Activated CD4-positive, CD25-positive, alpha-beta regulatory T cell (primary cell): ENCODE measurements at places on chromosomes 2 and 18.

DNA sequence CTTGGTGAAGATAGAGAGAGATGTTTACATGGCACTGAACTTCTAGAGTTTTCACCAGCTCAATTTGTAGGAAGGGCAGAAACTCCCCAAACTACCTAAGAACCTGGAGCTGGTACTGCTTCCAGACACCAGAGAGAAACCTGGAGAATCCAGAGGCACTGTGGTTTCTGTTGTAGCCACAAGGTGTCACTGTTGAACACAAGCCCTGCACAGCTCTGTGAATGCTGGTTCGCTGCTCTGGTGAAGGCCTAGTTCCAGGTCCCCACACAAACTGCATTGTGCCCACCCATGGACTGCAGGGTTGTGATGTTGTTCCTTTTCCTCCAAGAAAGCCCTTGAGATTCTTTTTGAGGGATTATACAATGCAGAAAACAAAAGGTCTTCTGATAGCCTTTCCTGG is 150.5 kb upstream of the HS6ST1 start:
- DNase-seq = no peak

DNA sequence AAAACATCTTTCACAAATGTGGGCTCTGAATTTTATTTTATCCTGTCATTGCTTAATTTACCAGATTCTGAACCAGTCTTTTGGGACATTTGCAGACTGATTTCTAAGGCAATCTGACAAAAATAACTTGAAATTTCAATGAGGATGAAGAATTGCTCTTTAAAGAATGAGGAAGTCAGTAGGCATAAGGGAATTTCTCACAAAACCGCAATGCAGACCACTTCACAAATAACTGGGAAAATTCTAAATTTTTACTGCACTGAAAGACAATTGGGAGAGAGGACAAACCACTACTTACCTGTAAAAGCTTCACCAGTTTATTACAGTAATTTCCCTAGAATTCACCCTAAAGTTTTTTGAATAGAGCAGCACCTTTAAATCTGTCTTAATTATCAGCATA is 736.3 kb downstream of the NRXN1 start:
- DNase-seq = no peak

- DNase-seq = no peak
Observed at GRCh38 chr2:74079522-74080341, 68.0 kb downstream of the BOLA3 start.

- no peak for DNase-seq
Observed at GRCh38 chr2:210606001-210606400, 49.6 kb downstream of the CPS1 start.

- no peak for DNase-seq
Observed at GRCh38 chr2:31319406-31320175, 85.6 kb downstream of the EHD3 start.

GRCh38 chr2:169775354-169775753 is 23.3 kb upstream of the SSB start:
- DNase-seq = no peak

GRCh38 chr2:20507166-20507692 is 60.4 kb downstream of the RHOB start:
- no peak for DNase-seq

GRCh38 chr2:101371636-101372035 is 15.7 kb downstream of the CREG2 start:
- DNase-seq = no peak

GRCh38 chr18:58305792-58306191 is 261.8 kb downstream of the NEDD4L start:
- no peak for DNase-seq

GRCh38 chr2:203732092-203732952 is 25.9 kb downstream of the CD28 start:
- no peak for DNase-seq

GRCh38 chr2:57372237-57372984 is 674.2 kb upstream of the VRK2 start:
- DNase-seq = no peak

DNA sequence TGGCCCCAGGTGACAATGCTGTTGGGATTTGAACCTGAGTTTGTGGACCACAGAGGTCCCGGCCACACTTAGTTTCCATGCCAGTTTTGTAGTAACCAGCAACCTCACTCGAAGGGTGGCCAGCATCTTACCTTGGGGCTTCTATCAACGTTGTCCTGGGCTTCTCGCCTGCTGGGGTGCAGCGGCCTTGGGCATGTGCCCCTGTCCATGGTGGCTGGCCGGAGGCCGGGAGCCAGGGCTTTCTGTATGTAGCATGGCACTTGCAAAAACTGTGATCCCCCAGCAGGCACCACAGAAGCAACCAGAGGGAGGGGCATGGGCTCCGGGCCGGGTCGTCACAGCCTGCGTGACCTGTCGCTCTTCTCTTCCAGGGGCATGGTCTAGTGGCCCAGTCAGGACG is 51.7 kb downstream of the ODC1 start:
- no peak for DNase-seq

GRCh38 chr2:232957657-232958090 is 55.4 kb downstream of the NGEF start:
- no peak for DNase-seq

DNA sequence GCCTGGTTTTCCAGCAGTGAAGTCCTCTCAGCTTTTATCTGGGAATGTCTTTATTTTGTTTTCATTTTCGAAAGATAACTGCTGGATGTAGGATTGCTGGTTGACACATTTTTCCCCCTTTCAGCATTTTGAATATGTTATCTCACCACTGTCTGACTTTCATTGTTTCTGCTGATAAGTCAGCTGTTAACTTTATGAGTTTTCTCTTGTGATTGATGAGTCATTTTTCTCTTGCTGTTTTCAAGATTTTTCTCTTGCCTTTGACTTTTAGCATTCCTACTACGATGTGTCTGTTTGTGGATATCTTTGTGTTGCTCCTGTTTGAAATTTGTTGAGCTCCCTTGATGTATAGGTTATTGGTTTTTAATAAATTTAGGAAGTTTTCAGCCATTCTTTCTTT is 85.5 kb downstream of the AGPS start:
- no peak for DNase-seq

- DNase-seq = no peak
Observed at GRCh38 chr2:17093712-17094111, 424.5 kb downstream of the RAD51AP2 start.
